ENCODE measurements at places on chromosomes 1 and 21.

DNA sequence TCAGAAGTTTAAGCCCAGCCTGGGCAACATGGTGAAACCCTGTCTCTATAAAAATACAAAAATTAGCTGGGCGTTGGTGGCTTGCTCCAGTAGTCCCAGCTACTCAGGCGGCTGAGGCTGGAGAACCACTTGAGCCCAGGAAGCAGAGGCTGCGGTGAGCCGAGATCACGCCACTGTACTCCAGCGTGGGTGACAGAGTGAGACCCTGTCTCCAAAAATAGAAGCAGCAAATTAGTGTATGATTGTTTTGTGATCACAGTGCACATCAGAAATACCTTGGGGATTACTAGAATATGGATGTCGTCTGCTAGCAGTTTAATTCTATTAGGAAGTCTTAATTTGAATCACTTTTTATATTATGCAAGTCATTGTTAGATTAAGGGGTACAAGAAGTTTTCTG lies 59.0 kb downstream of the ZBTB17 start:
- no peak for DNase-seq

DNA sequence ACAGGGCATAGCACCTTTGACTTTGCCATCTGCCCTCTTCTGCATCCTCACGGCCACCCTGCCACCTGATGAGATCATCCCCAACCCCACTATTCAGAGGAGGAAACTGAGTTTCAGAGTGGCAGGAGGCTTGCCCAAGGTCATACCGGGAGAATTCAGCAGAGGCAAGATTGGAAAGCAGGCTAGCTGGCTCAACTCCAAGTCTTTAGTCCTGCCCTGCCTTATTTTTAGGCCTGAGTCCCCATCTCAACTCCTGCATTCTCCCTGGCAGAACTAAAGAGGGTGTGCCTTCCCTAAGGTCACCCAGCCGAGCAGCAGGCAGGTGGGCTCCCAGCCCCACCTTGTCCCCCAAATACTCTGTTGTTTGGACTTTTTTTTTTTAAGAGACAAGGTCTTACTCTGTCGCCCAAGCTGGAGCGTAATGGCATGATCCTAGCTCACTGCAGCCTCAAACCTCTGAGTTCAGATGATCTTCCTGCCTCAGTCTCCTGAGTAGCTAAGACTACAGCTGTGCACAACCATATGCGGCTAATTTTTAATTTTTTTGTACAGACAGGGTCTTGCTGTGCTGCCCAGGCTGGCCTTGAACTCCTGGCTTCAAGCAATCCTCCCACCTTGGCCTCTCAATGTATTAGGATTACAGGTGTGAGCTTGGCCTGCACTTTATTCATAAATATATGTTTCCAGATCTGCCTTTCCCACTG lies 13.8 kb upstream of the FGR start:
- DNase-seq, result no peak

GRCh38 chr1:14941864-14942263 lies 211.7 kb upstream of the TMEM51 start:
- no peak for DNase-seq

DNA sequence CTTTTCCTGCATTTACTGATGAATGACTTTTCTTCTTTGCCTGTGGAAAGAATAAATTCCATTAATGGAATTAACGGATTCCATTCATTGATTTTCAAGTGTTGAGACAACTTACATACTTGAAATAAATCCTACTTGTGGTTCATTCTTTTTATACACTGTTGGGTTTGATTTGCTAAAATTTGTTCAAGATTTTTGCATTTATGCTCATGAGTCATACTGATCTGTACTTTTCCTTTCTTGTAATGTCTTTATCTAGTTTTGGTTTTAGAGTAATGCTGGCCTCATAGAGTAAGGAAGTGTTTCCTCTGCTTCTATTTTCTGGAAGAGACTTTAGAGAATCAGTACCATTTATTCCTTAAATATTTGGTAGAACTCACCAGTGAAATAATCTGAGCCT lies 14.4 kb downstream of the UROD start:
- DNase-seq, result no peak

- peak; percentile 52 for DNase-seq
Measured at GRCh38 chr21:36188937-36189336, 32.3 kb downstream of the DOP1B start.

DNA sequence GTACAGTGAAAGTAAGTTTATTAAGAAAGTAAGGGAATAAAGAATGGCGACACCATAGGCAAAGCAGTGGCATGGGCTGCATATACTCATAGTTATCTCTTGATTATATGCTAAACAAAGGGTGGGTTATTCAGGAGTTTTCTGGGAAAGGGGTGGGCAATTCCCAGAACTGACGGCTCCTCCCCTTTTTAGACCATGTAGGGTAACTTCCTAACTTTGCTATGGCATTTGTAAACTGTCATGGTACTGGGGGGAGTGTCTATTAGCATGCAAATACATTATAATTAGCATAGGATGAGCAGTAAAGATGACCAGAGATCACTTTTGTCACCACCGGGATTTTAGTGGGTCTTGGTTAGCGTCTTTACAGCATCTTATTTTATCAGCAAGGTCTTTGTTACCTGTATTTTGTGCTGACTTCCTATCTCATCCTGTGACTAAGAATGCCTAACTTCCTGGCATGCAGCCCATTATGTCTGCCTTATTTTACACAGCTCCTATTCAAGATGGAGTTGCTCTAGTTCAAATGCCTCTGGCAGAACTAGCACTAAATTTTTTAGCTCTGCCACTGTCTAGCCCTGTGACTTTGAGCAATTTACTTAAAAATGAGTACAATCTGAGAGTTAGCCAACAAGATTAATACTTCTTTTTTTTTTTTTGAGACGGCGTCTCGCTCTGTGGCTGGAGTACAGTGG lies 110.3 kb upstream of the PALMD start:
- DNase-seq, result no peak

- DNase-seq, result no peak
Measured at GRCh38 chr1:81714636-81715035, 86.1 kb upstream of the ADGRL2 start.

GRCh38 chr1:193697115-193697762 lies 510.8 kb upstream of the B3GALT2 start:
- no peak for DNase-seq

- DNase-seq, result no peak
Measured at GRCh38 chr1:203182387-203182953, 4.0 kb downstream of the CHI3L1 start.

DNA sequence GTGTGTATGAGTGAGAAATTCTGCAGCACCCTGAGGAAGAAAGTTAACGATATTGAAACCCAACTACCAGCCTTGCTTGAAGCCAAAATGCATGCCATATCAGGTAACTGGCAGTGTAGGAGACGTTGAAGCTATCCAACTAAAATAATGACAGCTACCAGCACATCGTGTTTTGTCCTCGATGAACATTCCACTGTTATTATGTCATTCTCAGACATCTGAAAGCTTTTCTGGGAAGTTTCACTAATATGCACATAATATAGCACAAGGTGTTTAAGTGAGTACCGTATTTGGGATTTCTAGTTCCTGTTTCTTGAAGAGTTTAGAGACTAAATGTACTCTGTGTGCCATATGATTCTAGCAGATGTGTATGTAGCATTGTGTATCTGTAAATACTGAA lies 173.5 kb downstream of the DISC1 start:
- no peak for DNase-seq

DNA sequence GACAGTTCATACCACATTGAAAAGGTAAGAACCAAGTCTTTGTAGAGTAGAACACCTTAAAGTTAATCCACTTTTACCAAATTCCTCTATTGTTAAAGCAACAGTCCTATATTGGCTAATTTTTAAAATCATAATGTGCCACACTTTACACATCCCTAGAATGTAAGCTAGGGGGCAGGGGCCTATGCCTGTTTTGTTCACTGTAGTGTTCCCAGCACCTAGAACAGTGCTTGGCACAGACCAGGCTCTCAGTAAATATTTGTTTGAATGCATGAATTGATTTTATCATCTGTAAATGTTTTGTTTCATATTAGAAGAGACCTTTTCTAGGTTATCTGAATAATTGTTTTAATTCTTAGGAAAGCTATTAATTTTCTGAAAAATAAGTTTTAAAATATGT lies 9.1 kb downstream of the SMAP2 start:
- no peak for DNase-seq

DNA sequence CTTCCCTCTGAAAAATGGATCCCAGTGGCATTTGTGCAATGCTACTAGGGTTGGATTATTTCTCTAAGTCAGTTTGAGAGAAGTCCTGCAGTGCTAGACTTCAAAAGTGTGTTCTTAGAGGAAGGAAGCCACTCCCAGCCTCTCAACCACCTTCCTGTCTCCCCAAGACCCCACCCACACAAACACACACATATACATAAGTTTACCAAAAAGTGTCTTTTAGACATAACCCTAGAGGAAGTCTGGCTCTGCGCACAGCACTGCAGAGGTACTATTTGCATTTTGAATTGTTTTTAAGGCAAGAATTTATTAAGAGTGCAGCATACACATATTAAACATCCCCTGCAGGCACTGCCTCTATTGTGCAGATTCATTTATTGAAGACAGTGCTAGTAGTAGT lies 127.3 kb downstream of the HHIPL2 start:
- DNase-seq, result no peak

GRCh38 chr1:9687120-9687873 lies 35.8 kb downstream of the PIK3CD start:
- peak; percentile 71 for DNase-seq

DNA sequence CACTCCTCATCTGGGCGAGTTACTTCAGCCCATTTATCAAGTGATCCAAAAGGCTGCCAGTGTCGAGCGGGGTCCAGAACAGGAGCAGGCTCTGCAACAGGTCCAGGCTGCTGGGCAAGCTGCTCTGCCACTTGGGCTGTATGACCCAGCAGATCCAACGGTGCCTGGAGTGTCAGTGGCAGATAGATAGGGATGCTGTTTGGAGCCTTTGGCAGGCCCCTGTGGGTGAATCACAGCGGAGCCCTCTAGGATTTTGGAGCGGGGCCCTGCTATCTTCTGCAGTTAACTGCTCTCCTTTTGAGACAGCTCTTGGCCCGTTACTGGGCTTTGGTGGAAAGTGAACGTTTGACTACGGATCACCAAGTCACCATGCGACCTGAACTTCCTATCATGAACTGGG lies 7.5 kb downstream of the MMEL1 start:
- no peak for DNase-seq

- DNase-seq, result no peak
Measured at GRCh38 chr1:214154596-214155292, 126.2 kb upstream of the SMYD2 start.

GRCh38 chr1:109586055-109586454 lies 33.4 kb downstream of the GNAT2 start:
- DNase-seq, result no peak

DNA sequence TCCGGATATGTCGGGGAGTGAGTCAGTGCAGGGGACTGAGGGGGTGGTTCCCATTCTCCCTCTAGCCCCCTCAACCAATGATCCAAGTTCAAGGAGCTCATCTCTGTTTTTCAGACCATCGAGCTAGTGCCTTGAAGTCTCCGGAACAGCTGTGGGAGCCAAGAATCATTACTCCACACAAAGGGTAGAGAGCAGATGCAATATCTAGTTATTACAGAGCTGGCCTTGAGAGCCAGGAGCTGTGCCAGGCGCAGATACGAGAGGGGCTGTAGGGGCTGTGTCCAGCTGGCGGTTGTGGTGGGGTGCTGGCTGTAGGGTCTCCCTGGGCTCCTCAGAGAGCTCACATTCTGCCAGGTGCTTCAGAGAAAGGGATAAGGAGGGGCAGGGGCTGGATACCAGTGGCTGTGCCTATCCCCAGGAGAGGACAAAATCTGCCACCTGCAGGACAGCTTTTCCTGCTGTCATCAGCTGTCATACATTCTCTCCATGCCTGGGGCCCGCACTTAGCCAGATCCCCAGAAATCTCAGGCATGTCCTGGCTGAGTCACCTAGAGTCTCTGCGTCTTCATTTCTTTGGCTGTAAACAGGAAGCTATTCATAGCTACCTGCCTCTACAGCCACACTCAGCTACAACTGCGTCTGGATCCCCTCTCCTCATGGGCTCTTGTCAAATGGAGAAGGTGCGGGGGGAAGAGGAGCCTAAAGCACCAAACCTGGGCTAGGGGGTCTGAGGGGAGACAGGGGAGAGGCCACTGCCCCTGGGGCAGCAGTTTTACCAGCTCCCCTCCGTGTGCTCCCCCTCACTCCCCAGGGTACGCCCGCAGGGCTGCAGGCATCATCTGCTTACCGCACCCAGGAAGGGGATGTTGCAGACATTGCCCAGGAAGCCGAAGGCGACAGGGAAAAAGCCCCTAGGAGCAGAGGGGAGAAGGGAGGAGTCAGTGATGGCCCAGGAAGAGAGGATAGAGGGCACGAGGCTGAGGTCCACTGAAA lies 2.4 kb upstream of the KISS1 start:
- no peak for DNase-seq

- DNase-seq, result peak; percentile 51
Measured at GRCh38 chr1:42736152-42736551, 3.9 kb downstream of the CLDN19 start.

GRCh38 chr1:211066781-211067384 lies 67.1 kb downstream of the KCNH1 start:
- DNase-seq, result no peak

DNA sequence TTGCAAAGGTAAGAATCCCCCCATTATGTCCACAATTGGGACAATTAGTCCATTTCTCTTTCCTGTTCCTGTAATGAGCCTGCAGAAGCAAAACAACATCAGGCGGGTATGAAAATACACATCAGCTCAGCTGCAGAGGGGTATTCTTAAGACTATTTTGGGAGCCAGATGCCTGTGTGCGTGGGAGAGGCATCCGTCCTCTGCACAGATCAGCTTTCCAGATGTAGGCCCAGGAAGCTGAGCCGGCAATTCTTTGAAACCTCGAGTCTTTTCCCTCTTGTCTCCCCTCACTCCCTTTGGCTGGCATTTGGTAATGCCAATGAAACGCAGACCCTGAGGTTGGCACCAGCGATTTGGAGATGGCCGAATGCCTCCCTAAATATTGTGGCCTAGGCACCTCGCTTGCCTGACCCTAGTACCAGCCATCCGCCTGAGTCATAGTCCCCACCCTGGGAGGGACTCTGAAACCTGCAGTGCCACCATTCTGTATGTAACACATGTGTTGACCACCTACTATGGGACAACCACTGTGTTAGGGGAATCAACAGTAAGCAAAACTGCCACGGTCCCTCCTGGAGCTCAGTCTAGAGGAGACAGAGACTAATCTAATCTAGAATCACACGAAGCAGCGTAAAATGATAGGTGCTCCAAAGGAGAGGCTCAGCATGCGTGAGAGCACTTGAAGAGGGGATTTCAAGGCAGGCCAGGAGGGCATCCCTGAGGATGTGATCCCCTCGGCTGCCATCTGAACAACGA lies 603.0 kb downstream of the MATN1 start:
- DNase-seq, result no peak

GRCh38 chr21:27206368-27206982 lies 239.6 kb upstream of the ADAMTS5 start:
- DNase-seq, result no peak

DNA sequence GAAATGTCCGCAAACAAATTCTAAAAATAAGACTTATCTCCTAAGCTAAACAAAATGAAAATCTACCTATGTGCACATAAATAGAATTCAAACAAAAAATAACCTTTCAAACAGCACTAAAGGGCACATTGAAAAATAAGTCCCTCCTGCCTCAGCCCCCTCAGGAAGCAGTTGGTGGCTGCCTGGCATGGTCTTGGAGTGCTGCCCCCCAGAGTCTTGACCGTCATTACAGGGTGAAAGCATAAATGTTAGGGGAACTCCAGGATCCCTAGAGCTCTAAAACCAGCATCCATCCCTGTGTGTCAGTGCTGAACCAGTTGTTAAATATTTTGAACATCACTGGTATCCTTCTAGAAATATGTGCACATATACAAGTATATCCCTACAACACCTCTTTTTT lies 6.5 kb upstream of the NPL start:
- no peak for DNase-seq

Data from inflammatory macrophage treated with lipopolysaccharide for 4 hours (primary cell).